Posterior vena cava (tissue), 2 donors: ENCODE measurements at places on chromosomes 5 and 9.

- peak; percentile 53 for DNase-seq
These were observed 5.1 kb downstream of the TGFBI start for GRCh38 chr5:136033848-136034247.

GRCh38 chr5:107418902-107419301 lies 251.8 kb downstream of the EFNA5 start:
- DNase-seq, result no peak

DNA sequence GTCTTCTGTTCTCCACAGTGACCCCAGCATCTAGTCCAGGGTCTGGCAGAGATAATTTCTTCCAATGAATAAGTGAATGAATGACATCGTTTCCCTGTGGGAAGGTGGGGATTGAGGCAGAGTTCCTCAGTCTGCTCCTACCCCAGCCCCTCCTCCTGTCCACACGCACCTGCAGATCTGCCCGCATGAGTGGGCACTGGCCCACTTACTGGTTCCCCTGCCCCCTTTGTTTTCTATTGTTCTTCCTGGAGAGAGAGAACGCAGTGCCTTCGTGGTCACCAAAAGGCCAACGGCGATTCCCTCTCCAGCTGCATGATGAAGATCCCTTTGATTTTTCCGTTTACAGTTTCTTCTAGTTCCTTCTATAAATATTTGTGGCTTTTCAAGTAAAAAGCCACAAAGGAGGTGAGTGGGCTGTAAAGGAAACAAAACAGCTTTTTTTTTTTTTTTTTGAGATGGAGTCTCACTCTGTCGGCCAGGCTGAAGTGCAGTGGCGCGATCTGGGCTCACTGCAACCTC lies 5.8 kb upstream of the FPGS start:
- DNase-seq, result no peak

DNA sequence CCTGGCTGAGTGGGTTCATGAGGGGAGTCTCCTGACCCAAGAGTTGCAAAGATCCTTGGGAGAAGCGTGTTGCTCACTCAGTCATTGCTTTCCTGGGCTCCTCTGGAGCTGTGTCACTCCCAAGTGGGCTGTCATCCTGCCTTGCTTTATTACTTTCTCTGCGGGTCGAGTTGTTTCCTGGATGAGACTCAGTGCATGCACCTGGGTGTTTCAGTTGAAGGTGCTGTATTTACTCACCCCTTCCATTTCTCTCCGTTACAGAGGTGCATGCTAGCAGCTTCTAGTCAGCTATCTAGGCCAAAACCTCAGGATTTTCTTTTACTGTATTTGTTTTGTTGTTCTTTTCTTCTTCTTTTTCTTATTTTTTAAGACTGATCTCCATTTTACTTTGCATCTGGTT lies 785.5 kb upstream of the EDIL3 start:
- no peak for DNase-seq

DNA sequence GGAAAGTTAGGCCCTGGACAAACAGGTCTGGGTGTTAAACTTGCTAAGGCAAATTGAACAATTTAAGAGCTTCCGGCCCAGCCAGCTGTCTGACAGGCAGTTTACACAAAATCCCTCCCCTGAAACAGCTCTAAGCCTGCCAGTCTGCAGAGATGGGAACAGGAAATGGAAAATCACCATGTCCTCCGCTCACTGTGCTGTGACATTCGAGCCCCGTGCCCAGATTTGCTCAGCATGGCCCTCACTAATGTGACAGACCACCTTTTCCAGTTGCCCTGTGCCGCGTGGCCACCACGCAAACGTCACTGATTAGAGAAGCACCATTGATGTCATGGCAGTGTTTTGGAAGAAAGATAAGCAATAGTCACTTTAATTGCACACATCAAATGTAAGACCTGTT lies 41.0 kb downstream of the CCNJL start:
- DNase-seq, result no peak

GRCh38 chr5:169736653-169737052 lies 99.6 kb downstream of the DOCK2 start:
- DNase-seq, result no peak

DNA sequence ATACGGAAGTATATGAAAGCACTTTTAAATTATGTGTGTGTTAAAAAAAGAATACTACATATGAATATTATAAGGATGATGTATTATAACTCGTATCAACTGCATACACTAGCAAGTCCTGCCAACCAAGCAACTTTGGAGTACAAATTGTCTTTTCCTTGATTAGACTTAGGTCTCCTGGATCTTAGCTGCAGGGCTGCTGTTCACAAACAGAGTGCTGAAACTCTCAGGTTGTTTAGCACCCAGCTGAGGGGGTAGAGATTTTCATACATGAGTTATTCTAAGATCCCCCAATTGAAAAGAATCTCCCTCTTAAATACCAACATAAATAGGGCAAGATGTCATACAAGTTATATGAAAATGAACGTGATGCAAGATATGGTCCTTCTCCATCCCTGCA lies 149.8 kb upstream of the TNC start:
- no peak for DNase-seq

DNA sequence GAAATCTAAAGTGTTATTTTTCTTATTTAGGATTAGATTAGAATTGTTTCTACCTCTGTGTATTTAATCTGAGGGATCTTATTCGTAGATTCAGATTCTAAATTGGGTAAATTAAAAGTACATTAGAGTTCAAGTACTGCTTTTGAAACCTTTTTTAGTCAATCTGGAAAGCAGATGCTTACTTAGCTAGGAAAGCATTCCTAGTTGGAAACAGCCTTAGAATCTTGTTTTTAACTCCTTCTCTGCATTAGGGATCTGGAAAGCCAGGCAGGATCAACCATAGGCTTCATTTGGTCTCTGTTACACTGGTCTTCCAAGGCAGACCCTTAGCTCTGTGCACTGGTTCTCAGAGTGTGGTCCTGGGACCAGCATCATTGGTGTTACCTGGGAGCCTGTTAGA lies 247.4 kb downstream of the NR3C1 start:
- DNase-seq, result no peak
